ENCODE measurements at places on chromosomes 4 and X.

GRCh38 chr4:65646136-65646535 is 24.2 kb downstream of the EPHA5 start:
- DNase-seq = no peak

GRCh38 chr4:74578329-74578728 is 133.4 kb downstream of the AREG start:
- DNase-seq = no peak

- DNase-seq = no peak
Observed at GRCh38 chr4:185118876-185119275, 24.2 kb upstream of the SLC25A4 start.

DNA sequence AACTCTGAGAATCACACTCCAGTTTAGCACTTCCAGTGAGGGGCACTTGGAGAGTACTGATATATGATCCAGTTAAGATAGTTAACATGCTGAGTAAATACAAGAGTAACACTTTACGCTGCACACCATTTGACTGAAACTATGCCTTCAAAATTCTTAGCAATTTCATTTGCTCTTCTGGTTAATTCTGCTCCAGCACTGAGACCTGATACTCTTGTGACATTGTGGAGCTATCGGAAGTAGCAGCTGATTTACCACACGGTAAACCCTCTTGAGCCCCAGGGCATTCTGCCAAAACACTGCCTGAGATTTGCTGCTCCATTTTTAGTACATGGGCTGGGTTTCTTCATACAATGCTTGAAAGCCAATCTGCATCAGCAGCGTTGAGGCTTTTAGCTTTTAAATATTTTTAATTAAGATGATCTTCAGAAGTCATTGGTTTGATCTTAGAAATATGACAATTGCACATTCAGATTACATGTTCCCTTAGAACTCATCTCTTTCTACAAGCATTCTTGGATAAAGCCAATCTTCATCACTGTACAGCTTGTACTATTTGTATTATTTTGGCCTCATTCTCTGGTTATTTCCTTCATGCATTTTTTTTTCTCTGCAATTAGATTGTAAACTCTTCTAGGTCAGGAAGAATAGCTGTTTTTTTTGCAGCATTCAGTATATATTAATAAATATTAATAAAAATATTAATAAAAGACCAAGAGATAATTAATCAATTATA is 67.8 kb upstream of the ETNPPL start:
- no peak for DNase-seq

- peak; percentile 91 for DNase-seq
Observed at GRCh38 chrX:154368630-154369448, 5.6 kb downstream of the FLNA start.

GRCh38 chrX:41459716-41460115 is 12.6 kb downstream of the NYX start:
- DNase-seq = no peak

- DNase-seq = no peak
Observed at GRCh38 chr4:102579794-102580462, 78.8 kb downstream of the NFKB1 start.

DNA sequence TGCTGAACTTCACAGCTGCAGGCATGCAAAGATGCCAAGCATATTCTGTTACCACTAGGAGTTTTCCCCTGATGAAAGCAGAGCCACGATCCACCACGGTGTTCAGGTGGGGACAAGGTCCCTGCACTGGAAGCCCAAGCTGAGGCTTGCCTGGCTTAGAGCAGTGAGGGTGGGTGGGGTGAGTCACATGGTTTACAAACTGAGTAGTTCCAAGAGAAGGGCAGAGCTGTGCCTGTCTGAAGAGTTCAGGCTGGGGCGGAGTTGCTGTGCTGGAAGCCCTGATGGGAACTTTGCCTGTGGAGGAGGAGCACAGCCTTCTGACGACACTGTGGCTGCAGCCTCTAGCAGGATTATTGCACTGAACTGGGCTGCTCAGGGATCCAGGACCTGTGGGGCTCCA is 45.5 kb downstream of the FAM9B start:
- DNase-seq = peak; percentile 43

Data from activated T-cell treated with anti-CD3 and anti-CD28 coated beads, Interleukin-2, amount 50 U/mL, for 24 hours (primary cell).